HuH-7.5 (cell line): ENCODE measurements at places on chromosomes 7 and 10.

DNA sequence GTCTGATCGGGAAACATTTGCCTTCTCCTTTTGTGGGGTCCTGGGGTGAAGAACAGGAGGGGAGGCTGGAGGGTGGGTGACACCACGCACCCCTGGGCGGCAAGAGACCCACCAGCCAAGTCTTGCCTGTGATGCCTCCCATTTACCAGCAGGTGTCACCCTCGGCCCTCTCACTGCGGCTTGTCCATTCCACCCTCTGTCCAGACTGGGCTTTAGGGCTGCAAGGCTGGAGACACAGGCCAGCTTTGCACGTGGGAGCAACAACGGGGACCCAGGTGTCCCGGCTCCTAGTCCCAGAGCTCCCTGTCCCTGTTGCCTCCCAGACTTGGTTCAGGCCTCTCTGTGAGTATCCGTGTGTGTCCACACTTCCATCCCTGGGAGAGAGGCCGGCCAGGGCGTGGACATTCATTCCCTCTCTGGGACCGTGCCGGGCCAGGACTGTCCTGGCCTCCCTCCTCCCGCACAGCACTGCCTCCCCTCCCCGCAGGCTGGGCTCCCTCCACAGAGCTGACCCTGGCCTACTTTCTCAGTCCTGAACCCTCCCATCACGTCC is 36.2 kb upstream of the GTF2IRD1 start:
- peak; percentile 82 for DNase-seq

DNA sequence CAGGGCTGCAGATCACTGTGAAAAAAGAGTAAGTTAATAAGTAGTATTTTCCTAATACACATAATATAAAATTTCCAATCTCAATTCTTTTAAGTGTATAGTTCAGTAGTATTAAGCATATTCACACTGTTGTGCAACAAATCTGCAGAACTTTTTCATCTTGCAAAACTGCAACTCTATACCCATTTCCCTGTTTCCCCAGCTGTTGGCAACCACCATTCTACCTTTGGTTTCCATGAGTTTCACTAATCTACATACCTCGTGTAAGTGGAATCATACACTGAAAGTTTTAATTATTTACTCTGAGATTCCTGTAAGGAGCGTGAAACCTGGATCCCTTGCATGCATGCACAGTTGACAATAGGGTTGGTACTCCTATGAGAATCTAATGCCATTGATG is 155.4 kb downstream of the ZPBP start:
- no peak for DNase-seq

- DNase-seq, result no peak
Observed at GRCh38 chr10:5840314-5841307, 27.4 kb upstream of the GDI2 start.

DNA sequence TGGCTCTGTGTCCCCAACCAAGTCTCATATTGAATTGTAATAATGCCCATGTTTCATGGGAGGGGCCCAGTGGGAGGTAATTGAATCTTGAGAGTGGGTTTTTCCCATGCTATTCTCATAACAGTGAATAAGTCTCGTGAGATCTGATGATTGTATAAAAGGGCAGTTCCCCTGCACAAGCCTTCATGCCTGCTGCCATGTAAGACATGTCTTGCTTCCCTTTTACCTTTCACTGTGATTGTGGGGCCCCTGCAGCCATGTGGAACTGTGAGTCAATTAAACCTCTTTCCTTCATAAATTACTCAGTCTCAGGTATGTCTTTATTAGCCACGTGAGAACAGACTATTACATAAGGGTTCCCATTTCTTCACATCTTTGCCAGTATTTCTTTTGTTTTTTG is 97.1 kb upstream of the CPXM2 start:
- DNase-seq, result no peak

GRCh38 chr10:110711382-110711781 is 67.2 kb downstream of the RBM20 start:
- no peak for DNase-seq

- DNase-seq, result no peak
Observed at GRCh38 chr7:24395512-24395911, 111.5 kb downstream of the NPY start.

DNA sequence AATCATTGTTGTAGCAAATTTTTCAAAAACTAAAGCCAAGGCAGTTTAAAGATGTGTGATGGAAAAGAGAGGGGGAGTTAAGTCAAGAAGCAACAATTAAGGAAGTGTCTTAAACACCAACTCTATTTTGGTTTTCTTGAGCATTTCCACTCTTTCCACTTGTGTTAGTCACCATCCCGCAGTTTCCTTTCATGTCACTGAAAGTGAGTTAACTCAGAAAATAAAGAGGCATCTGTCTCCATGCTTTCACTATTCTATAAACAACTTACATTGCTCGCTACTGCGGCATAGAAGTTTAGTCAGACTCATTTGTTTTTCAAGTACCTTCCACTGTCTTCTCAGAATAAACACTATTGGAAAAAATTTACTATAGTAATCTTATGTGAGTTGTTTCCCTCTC is 284.9 kb upstream of the SEMA3D start:
- no peak for DNase-seq

DNA sequence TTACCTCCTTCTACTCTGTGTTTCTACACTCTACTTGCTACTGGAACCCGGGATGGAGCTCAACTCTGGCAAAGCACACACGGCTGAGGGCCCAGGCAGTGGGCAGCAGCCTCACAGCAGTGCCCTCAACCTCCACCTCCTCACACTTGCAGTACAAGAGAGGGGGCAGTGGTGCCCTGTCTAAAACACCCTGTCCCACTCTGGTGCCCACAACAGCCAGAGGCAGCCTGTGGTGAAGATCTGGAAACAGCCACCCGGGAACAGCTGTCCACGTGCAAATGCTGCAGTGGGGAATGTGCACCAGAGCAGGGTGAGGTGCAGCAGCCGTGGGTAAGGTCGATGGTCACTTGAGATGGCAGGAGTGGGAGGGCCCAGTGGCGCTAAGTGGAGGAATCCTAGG is 13.7 kb downstream of the MAT1A start:
- DNase-seq, result no peak

DNA sequence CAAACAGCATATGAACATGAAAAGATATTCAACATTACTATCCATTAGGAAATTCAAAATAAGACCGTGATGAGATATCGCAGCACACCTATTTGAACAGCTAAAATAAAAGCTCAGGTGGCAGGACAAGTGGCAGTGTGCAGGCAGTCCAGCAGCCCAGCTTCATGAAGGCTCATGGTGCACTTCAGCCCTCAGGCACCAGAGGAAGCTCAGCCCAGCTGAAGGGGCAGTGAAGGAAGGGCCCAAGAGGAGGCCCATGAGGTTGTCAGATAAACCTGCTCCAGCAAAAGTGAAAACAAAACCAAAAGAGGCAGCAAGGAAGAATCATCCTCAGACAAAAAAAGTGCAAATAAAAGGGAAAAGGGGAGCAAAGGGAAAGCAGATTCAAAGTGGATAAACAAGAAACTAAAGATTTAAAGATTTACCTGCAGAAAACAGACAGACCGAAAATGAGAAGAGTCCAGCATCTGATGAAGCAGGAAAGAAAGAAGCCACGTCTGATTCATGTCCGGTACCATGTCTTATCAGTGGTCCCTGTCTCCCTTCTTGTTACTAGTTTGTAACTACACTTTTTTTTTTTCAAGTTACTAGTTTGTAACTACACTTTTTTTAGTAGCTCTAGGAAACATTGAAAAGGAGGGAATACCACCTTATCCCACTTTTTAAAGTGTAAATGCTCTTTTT is 15.0 kb upstream of the FAM24B start:
- DNase-seq, result no peak

DNA sequence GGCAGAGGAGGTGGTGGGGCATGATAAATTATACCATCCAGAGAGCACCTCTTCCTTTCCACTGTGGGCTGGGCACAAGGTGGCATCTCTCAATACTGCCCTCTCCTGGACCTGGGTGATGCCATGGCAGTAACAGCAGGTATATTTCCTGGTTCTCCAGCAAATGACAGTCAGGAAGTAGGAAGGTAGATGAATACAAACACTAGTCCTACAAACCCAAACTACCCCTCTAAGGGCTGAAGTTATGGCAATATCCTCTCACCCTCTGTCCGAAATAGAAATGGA is 1004.9 kb downstream of the KCNMA1 start:
- DNase-seq, result no peak

DNA sequence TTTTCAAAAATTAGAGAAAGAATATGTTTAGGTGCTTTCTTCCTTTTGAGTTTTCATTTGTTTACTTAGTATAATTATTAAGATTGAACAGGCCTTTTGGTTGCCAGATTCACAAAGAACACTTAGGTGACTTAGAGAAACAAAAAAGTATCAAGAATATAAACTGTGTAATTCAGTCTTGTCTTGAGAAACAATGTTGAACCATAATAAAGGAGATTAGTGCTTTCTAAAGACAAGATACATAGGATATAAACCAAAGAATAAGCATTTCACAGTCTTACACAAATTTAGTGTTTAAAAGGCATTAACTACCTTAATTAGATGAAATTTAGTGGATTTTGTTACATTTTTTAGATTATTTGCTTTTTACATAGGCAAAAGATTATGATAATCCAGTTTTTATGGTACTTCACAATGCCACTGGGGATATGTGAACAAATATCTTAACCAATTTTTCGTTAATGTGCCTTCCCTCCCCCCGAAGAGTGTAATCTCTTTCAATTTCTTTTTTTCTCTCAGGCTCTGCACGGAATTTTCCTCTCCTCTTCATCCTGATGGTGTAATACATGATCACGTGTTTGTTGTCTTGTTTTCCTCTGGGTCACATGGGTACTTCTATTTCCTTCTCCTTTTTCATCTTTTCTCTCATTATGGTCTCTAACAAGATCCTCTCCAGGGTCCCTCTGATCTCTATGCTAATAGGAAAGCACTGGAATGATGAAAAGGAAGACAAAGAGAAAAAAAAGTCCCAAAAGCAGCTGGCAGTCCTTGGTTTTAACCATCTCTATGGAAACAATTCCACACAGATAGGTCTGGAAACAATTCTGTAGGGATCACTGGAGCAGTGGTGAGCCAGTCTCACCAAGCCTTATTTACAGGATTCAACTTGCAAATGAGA is 3.7 kb upstream of the HNRNPH3 start:
- DNase-seq, result peak; percentile 32

GRCh38 chr7:73329861-73330581 is 2.1 kb downstream of the FKBP6 start:
- no peak for DNase-seq

DNA sequence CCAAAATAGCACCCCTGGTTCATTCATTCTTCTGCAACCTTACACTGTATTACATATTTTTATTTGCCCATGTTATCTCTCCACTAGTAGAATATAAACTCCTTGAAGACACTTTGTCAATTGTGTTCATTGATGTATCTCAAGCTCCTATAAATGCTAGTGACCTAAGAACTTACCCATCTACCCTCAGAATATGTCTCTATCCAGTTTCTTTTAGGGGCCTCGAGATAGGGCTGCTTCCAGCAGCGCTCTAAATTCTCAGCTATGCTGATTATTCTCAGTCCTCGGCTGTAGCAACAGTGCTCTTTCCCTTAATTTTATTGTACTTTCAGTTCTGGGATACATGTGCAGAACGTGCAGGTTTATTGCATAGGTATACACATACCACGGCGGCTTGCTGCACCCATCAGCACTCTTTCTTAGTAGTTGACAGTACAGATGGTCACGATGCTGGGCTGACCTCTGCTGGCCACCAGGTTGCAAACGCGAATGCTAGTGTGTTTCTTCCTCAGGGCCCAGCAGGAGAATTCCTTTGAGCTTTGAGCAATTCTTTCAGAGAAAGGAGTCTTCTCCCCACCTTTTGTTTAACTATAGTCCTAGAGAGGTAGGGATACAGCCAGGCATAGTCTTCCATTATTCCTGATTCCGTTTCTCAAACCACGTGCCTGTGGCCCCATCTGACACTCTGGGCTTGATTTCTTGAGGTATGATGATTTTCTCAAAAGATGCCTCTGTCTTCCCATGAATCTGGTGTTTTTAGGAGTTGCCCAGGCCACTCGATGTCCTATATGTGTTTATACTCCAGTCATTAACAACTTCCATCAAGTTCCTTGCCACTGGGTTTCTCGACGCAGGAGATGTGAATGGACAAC is 49.1 kb upstream of the CDC14C start:
- DNase-seq, result no peak

- DNase-seq, result no peak
Observed at GRCh38 chr7:45189151-45189970, 31.8 kb downstream of the RAMP3 start.

- no peak for DNase-seq
Observed at GRCh38 chr10:96299383-96299782, 4.9 kb upstream of the DNTT start.

GRCh38 chr7:128197989-128198580 is 43.0 kb upstream of the LEP start:
- no peak for DNase-seq
